ENCODE measurements at places on chromosomes 1 and 21.

GRCh38 chr1:200224315-200224714, 185.5 kb downstream of the ZNF281 start:
- no peak for DNase-seq

DNA sequence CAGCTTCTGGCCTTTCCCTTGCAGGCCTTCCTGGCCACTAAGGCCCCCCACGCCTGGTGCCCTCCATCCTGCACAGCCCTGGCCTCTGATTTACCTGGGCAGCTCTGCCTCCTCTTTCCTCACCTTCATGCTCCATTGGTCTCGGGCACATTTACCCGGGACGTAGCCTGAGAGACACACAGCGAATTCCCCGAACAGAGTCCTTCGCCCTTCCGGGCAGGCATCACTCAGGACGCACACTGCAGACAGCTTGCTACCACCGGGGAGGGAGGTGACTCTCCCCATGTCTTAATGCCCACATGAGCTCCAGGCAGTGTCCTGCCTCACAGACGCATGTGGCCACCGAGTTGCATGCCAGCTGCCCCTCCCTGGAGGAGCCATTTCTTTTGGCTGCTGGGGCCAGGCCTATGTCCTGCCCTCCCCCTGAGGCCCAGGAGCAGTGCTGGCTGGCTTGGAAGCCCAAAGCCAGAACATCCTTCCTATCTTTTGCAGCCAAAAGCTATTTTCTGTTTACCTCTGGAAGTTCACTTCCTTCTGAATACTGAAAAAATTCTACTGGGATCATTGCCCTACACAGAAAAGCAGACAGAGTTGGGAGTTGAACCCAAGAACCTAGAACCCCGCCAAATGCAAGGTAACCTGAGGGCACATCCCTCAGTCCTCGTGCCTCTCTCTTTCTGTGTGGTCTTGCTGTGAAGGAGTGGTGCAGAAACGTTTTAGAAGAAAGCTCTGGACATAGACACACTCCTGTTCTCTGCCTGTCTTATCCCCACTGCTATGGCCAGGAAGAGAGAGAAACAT, 209.5 kb downstream of the TOMM20 start:
- no peak for DNase-seq

DNA sequence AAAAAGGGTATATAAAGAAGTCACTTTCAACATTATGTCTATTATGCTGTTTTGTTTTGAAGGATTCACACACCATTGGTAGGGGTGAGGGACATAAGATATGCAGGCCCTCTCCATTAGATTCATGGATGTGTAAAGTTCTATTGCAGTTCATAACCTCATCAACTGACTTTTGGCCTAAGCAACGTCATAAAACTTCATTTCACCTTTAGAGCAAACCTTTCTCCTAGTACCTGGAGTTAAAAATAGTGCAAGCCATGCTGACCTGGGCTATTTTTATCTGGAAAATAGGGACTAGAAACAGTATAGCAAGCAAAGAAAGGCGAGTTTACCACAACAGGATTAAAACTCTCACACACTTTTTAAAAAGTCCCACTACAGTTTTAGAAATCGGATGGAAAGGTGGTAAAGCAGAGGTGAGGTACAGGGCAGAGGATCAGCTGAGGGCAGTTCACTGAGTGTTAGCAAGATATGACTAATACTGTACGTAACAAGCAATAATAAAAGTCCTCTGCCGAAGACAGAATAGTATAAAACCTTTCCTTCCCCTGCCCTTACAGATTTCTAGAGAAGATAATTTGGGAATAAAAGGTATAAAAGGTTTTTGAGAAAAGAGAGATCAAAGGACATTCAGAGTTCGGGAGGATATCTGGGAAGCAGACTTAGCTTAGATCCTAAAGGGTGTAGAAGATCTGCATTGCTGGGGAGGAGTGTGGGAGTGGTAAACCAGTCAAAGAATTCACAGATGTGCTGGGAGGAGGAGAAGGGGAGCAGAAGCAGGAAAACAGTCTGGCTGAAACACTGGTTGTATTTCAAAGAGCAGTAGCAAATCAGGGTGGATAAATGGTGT, 14.3 kb downstream of the EGLN1 start:
- DNase-seq = no peak

DNA sequence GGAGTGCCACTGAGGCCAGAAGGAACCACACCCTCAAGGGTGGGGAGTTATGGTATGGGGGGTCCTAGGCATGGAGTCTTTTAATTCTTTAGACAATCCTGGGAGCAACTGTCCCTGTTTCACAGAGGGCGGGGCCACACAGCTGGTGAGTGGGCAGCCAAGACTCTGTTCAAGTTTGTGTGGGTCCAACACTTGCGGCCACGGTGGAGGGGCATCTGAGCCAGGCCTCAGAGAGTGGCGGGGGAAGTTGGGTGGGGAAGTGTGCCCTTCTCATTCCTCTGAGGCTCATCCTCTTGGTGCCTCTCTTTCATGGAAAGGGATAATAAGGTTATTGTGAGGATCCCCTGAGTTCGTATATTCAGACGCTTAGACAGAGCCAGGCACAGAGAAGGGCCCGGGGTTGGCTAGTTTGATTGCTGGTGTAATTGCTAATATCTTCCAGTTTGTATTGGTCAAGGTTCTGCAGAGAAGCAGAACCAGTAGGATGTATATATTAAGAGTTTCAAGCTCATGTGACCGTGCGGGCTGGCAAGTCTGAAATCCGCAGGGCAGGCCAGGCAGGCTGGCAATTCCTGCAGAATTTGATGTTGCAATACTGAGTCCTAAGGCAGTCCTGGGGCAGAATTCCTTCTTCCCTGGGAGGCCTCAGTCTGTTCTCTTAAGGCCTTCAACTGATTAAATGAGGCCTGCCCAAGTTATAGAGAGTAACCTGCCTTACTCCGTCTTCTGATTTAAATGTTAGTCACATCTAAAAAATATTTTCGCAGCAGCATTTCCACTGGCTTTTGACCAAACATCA, 15.9 kb downstream of the PCSK9 start:
- DNase-seq = no peak

DNA sequence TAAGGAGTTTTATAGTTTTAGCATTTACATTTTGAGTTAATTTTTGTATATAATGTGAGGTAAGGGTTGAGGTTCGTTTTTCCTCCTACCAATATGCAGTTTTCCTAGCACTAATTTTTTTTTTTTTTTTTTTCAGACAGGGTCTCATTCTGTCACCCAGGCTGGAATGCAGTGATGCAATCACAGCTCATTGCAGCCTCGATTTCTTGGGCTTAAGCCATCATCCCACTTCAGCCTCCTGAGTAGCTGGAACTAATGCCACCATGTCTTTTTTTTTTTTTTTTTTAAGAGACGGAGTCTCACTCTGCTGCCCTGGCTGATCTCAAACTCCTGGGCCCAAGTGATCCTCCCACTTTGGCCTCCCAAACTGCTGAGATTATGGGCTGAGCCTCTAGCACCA, 2.5 kb upstream of the UBASH3A start:
- no peak for DNase-seq

DNA sequence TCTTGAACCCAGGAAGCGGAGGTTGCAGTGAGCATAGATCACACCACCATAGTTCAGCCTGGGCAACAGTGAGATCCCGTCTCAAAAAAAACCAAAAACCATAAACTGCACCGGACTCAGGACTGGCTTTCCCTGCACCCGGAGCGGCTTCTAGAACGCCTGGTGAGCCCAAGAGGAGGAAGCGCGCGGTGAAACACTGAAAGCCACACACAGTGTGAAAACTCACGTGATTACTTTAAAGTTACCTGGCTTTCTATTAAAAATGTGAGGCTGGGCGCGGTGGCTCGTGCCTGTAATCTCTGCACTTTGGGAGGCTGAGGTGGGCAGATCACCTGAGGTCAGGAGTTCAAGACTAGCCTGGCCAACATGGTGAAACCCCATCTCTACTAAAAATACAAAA, 7.0 kb upstream of the TRAPPC10 start:
- DNase-seq = no peak

GRCh38 chr1:25647863-25648262, 31.3 kb downstream of the MAN1C1 start:
- no peak for DNase-seq

DNA sequence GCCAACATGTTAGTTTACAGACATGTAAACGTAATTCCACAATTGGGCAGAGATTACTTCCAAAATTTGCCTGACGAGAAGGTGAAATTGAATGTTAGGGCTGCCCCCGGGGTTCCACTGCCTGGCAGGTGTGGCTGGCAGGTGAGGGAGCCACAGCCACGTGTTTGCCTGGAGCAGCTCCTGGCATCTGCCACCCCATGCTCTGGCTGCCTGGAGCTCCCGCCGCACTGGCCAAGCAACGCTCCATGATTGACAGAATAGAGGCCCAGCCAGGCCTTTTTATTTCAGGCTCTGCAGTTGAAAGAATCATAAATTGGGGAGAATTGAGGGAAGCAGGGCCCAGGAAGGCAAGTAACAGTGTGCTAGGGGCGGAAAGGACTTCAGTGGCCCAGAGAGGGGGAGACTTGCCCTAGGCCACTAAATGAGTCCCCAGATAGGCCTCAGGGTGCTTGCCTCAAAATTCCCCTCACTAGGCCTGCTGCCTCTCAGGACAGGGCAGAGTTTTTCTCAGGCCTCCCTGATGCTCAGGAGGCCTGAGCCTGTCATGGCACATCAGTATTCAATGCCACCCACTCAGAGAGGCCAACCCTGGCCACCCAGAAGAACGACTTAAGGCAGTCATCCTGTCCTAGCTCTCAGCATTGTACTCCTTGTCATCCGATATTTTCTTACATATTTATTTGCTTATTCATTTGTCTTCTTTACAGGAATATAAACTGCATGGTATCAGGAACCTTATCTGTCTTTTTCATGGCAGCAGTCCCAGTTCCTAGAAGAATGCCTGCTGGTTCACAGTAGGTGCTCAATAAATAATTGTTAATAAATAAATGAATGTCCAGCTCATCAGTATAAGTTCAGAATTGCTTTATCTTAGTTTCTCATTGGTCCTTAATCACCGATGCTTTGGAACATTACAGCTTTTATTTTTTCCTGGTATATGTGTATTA, 16.6 kb upstream of the S1PR1 start:
- DNase-seq = no peak

DNA sequence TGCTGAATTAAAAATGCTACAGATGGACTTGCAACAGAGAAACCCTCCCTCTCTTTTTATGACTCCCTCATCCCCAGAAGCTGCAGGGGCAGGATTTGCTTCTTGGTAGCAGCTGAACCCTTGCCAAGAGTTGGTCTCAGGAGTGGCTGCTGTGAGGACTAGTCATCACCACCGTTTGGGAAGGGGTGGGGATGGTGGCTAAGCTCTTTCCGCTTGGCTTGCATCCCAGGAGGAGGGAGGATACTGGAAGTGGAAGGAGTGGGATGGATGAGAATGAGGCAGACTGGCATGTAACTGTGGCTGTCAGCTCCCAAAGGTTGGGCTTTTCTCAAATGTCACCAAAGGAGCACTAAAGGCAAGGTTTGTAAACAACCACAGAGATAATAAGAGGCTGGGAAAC, 50.8 kb upstream of the COL24A1 start:
- DNase-seq = no peak

DNA sequence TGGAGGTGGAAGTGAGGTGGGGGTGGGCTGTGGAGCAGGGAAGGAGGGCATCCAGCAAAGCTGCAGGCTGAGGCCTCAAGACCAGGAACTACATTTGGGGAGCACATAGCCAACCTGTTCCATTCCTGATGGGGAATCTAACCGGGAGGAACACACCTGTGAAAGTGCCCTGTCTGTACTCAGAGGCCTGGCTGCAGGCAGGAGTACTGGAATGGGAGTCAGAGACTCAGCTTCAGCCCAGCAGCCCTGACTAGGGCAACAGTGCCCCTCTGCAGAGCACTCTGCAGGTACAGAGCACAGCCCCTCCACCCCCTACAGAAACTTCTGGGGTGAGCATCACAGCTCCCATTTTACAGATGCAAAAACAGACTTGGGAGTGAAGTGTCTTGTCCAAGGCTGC, 126.4 kb downstream of the DMRTB1 start:
- DNase-seq = no peak

DNA sequence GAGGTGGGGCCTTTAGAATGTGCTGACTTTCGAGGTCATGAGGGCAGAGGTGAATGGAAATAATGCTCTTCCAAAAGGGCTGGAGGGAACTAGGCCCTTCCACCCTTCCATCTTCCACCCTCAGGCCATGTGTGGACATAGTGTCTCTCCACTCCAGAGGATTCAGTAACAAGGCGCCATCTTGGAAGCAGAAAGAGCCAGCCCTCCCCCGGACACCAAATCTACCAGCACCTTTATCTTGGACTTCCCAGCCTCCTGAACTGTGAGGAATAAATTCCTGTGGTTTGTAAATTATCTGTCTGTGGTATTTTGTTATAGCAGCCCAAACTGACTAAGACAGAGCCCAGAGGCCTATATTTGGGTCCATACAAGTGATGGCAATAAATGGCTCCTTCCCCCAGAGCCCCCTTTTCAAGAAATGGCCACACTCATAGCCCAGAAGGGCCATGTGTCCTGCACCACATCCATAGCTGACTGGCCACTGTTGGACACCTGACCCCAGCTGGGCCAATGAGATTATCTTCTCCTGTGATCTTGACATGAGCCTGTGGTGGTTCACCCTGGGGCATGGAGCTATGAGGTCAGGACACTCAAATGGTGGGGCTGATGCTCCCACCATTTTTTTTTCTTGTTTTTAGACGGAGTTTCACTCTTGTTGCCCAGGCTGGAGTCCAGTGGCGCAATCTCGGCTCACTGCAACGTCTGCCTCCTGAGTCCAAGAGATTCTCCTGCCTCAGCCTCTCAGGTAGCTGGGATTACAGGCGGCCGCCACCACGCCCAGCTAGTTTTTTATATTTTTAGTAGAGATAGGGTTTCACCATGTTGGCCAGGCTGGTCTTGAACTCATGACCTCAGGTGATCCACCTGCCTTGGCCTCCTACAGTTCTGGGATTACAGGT, 114.9 kb downstream of the RRAGC start:
- DNase-seq = no peak

DNA sequence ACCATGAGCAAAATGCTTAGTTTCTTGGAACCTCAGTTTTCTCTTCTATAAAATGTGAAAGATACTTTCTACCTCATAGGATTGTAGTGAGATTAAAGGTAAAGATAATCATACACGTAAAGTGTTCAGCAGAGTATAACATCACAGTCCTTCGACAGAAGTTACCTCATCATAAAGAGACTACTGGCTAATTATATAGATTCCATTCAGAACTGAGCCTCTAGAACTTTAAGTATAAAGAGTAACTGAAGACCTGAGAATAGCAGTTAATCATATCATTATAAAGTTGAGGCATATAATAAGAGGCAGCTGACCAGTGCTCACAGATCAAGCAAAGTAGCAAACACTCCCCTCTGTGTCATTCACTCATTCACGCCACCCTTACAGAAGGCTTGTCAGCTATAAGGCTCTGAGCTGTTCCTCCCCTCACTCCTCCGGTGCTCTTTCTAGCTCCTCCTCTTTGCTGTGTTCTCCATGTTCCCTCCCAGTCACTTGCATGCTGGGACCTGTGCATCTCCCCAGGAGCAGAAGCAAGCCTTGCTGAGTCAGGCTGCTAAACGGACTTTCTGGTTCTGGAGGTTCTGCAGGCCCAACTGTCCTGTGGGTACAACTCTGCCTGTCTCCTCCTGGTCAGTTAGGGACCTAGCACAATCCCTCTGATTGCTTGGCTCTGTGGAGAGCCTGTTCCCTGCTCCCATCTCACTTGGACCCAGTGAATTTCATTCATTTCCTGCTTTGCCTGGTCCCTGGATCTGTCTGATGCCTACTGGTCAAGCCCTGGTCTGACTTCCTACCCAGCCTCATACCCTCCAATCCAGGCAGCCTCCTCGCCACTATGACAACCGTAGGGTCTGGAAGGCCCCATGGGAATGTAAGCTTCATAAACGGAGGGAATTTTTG, 28.3 kb upstream of the LY9 start:
- peak; percentile 79 for DNase-seq

GRCh38 chr1:86498281-86498680, 29.6 kb downstream of the CLCA1 start:
- no peak for DNase-seq

GRCh38 chr1:89945852-89946476, 48.9 kb upstream of the ZNF326 start:
- DNase-seq = no peak

GRCh38 chr1:190847166-190847565, 369.5 kb upstream of the BRINP3 start:
- no peak for DNase-seq

Measured in MM.1S (cell line).